ENCODE measurements at places on chromosomes 7 and 10.
A peak's percentile ranks its signal among the peaks of the same experiment; 100 is the strongest.

GRCh38 chr7:142670511-142670910, 78.8 kb upstream of the PRSS1 start:
- DNase-seq = no peak

- DNase-seq = no peak
Measured at GRCh38 chr7:68309271-68309670, 1289.0 kb upstream of the AUTS2 start.

GRCh38 chr10:132321726-132322125, 10.3 kb upstream of the LRRC27 start:
- DNase-seq = no peak

- DNase-seq = no peak
Measured at GRCh38 chr7:122299624-122300210, 4.8 kb downstream of the FEZF1 start.

DNA sequence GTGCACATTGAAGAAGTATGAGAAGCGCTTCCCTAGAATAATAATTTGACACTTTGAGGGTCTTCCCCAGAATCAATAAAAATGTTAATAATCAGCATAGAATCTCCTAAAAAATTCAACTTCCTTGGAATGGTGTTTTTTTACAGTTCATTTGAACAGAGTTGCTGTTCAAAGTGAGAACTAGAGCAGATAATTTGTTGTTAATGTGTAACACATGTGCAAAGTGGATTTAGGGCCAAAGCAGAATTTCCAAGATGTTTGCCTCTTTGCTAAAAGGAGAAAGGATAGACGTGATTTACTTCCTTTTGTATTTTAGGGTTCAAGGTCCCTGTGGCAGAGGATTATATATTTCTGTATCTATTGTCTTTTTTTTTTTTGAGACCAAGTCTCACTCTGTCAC, 73.8 kb downstream of the ZNF277 start:
- no peak for DNase-seq

DNA sequence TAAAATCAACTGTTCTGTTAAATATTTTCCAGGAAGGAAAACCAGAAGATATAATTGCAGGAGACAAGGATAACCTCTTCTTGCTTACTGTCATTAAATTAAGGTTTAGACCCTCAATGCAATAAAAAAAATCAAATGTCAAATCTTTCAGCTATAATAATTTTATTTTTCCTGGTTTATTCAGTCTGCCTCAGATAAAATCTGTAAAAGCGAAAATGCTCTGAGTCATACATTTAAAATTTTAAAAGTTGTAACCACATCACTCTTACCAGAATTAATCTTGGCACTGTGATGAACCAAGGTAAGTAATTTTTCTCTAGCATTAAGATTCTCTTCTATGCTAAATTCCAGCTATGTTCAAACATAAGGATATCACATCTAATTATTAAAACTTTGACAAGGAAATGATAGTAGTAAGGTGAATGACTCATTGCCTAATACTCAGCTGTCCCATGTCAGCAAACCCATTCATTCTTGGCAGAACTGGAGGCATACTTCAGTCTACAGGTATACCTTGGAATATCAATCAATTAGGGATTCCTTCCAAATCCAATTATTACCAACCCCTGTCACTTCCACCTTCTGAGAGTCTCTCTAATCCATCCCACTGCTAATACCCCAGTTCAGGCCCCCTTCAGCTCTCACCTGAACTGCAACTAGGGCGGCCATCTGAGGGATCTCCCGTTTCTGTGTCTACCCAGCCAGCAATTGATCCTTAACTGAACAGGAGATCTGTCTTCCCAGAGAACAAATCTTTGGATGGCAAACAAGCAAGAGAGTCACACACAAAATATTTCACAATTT, 434.1 kb downstream of the GRM8 start:
- DNase-seq = no peak

DNA sequence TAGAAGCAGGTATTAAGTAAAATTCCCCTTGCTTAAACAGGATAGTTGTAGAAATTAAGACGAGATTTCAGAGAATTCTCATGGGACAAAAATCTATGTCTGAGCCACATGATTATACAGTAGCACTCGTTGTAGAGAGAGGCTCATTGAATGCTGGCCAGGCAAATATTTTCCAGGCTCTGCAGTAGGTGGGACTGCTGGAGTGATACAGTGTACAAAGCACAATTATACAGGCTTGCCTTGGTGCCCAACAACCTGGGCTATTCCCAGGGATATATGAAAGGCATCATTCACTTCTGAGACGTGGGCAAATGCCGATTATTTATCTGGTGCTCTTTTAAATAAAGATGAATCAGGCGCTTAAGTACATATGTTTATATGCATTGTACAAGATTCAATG, 380.6 kb downstream of the PHTF2 start:
- DNase-seq = no peak

- no peak for DNase-seq
Measured at GRCh38 chr7:15600298-15600697, 38.5 kb upstream of the AGMO start.

GRCh38 chr10:36669615-36670352, 455.6 kb upstream of the ANKRD30A start:
- DNase-seq = no peak

- no peak for DNase-seq
Measured at GRCh38 chr7:6271060-6271658, 1.3 kb downstream of the CYTH3 start.

DNA sequence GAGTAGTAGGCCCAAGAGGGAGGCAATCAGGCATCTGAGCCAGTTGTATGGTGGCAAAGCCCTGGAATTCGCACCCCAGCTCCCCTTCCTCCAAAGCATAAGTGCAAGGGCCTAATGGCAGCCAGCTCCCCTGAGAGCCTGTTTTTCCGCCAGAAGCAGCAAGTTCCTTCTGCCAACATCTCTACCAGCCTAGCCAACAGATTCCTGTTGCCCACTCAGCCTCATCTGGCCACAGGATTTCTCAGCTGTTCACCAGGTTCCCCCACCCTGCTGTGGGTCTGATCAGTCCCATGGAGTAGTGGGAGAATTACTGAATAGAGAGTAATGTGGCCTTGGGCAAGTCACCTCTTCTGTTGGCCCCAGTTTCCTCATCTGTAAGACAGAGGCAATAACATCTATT, 186.2 kb upstream of the PDE1C start:
- no peak for DNase-seq

- no peak for DNase-seq
Measured at GRCh38 chr10:78889536-78890063, 179.2 kb upstream of the ZMIZ1 start.

DNA sequence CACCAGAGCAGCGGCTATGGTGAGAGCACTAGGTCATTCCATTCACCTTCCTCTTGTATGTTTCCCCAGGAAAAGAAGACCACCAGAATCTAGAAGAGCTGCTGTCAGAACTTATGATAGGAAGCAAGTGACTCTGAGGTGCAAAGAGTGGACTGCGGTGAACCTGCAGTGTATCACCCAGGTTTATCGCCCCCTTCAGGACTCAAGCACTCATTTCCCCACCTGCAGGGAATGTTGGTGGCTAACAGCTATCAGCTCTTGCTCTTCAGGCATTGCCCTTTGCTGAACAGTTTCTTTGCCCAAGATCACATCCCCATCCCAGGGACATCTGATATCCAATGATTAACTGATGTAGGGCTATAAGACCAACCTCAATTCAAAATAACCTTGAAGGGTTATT, 66.3 kb upstream of the IL6 start:
- DNase-seq = no peak

GRCh38 chr10:109348324-109348723, 575.0 kb downstream of the XPNPEP1 start:
- no peak for DNase-seq

DNA sequence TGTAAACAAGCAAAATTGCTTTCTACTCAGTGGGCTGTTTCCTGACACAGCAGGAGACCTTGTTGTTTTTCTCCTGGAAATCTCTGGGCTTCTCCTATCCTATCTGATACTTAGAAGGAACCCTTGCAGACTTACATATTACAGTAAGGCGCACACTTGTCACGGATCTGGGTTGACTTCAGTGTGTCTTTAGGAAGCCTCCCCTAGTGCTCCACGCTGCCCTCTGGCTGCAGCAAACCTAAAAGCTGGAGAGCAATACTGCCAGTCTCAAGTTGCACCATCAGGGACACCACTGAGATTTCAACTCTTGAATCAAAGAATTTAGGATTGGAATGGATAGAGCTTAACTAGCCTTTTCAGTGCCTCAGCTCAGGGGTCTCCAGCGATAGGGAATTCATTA, 495.3 kb downstream of the LRMDA start:
- DNase-seq = no peak

DNA sequence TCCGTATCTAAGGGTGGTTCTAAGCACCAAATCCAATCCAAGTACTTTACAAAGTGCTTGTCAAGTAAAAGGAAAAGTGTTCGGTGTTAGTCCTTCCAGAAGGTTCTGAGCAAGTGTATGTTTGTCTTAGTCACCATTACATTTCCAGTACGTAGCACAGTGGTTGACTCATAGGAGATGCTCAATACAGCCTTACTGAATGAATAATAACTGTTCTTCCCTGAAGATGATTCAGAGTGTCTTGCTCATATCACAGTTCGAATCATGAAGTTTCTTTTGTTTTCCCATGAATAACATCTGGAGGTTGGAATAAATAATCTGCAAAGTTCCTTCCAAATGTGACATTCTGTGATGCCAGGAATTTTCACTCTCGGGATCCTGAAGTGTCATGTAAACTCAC, 53.4 kb downstream of the WNT2 start:
- DNase-seq = peak; percentile 64

DNA sequence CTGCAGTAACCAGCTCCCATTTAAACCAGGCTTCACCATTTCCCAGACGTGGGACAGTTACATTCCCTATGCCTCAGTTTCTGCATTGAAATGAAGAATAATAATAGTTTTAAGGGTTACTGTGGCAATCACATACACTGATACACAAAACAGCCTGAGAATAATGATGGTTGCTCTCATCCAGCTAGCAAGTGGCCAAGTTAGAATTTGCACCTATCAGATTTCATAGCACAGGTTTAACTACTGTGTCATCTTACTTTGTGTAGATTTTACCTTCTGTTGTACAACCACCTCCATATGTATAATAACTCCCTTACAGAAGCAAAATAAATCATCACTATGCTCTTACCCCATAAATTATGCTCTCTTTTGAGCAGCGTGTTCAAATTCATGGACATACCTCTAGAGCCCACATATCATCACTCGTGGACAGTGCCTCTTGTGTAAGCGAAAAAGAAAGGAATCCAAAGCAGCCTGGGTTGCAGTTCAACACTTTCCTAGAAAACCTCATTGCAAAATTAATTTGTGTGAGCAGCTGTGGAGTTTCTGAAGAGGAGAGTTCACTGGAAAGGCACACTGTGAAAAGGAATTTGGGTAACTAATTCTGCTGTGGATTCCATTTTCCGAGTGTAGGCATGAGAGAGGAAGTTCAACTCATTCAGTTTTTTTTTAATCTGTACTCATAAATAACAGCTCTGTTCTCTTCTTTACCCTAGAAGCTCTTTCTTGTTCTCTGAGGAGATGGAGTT, 492.5 kb downstream of the ARL4A start:
- DNase-seq = no peak

- DNase-seq = no peak
Measured at GRCh38 chr7:108122181-108122580, 8.0 kb downstream of the LAMB4 start.

GRCh38 chr7:26782501-26782900, 81.9 kb downstream of the SKAP2 start:
- no peak for DNase-seq

GRCh38 chr7:34165927-34166550, 260.7 kb downstream of the BMPER start:
- no peak for DNase-seq

- DNase-seq = no peak
Measured at GRCh38 chr10:52729271-52730104, 43.1 kb downstream of the MBL2 start.

DNA sequence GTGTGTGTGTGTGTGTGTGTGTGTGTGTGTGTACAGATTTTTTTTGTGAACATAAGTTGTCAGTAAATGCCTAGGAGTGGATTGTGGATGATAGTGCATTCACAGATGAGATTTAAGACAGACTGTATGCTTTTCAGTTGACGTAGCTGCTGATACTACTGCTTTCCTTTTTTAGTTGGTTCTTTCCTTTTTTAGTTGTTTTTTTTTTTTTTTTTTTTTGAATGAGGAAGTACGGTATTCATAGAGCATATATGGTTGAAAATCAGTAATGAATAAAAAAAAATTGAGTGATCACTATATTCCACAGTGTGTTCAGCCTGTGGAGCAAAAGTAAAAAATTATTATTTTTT, 80.5 kb downstream of the RBM33 start:
- DNase-seq = no peak

GRCh38 chr10:59894114-59894513, 12.2 kb downstream of the CCDC6 start:
- peak; percentile 61 for DNase-seq

DNA sequence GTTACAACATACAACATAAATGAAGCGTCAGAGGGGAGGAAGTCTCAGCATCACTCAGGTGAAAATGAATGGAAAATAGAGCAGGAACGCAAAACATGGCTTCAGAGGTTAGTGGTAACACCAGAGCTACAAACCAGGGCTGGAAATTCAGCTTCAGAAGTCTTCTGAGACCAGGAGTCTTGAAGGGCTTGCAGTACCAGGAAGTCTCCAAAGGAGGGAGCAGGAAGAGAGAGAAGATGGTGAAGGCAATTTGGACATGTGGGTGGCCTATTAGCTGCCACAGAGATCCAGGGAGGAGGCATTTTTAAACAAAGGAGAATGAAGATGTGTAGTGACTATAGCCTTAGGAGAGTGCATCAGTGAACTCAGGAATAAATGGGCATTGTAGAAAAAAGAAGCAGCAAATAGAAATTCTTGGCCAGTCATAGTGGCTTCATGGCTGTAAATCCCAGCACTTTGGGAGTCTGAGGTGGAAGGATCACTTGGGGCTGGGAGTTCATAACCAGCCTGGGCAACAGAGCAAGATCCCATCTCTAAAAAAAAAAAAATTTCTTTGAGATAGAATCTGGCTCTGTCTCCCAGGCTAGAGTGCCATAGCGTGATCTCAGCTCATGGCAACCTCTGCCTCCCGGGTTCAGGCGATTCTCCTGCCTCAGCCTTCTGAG, 9.3 kb upstream of the TET1 start:
- DNase-seq = no peak

GRCh38 chr10:71970331-71970730, 6.1 kb downstream of the CHST3 start:
- DNase-seq = no peak

- DNase-seq = no peak
Measured at GRCh38 chr7:28726555-28726954, 231.6 kb downstream of the TRIL start.

- no peak for DNase-seq
Measured at GRCh38 chr10:30742471-30742870, 112.9 kb upstream of the LYZL2 start.

GRCh38 chr10:122853665-122854313, 8.1 kb upstream of the CUZD1 start:
- DNase-seq = no peak

- DNase-seq = no peak
Measured at GRCh38 chr7:100169147-100169850, 882 bp upstream of the GAL3ST4 start.

- no peak for DNase-seq
Measured at GRCh38 chr10:26499426-26499825, 61.3 kb downstream of the APBB1IP start.

DNA sequence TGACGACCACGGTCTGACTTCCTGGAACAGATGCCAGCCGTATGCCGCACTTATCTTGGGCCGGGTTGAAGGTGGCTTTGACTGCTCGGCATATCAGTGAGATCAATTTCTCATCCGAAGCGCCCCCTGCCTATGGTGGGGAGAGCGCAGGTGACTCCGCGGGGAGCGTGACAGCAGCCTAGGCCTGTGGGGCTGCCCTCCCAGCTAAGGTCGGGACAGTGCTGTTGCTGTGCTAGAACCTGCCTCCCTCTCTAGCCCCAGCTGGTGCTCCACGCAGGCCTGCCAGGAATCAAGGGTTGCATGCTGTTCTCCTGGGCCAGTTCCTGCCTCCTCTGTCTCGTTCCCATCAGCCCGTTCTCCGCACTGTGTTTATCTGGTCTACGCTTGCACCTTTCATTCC, 49.8 kb downstream of the PODXL start:
- DNase-seq = no peak
